ENCODE measurements at places on chromosomes 6 and 20.

GRCh38 chr6:15088904-15089568 is 156.8 kb upstream of the JARID2 start:
- DNase-seq, result no peak

DNA sequence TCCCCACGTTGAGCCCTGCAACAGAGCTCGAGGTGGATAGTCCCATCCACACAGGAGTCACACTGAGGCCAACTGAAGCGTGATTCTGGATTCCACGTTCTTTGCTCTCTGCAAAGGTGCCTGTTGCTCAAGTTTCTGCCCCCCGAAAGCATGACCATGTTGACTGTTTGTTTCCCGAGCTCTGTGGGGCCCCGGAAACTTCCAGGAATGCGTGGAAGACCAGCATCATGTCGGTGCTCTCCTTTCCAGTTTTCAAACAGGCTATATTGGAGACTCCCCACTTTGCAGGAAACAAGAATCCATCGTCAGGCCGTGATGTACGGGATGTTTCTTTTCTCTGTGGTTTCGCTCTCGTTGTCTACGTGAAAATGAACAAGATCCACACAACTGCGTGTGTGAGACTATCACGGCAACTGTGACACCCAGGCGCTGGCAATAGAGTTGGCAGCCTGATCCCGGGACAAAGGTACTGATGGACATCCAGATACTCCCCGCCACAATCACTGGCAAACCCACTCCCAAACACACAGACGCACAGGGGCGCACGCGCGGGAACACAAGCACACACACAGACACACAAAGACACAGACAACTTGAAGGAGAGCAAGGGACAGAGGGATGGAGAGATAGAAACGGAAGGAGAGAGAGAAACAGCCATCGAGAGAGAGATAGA is 444.6 kb upstream of the DEFB115 start:
- DNase-seq, result no peak

- DNase-seq, result no peak
These were observed 53.1 kb downstream of the DSTN start for GRCh38 chr20:17622851-17623508.

DNA sequence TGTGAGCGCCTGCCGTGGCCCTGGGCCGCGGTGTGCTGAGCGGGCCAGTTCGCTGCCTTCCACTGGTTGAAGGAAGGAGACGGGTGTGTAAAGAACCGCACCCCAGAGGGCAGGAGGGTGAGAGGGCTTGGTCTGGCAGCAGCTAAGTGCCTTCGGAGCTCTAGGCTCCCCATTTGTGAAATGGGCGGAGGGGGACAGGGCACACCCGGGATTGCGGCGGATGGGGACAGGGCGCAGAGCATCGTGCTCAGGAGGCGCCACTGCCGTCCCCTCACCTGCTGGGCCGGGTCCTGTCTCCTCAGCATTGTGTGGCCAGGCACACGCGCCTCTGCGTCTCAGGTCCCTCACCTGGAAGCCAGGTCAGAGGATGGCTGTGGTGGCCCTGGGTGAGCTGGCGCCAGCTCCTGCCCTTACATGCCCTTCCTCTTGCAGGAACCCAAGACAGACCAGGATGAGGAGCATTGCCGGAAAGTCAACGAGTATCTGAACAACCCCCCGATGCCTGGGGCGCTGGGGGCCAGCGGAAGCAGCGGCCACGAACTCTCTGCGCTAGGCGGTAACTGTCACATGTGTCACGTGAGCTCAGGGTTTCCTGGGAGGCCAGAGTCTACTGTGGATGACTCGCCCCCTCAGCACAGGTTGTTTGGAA is 3.1 kb downstream of the ADRM1 start:
- DNase-seq, result no peak

DNA sequence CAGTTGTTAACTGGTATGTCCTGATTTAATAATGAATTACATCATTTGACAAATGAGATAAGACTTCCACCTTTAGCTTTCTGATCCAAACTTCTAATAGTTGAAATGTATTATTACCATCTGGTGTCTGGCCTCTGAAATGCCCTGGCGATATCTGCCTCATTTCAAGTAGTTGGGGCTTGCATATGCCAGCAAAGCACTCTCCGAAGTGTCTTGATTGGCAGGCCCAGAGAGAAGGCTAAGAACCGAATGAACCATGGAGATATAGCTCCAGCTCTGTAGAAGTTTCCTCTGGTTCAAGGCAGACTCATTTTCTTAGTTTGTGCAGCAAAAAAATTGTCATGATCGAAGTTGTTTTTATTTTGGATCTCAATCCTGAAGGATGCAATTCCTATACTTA is 13.4 kb upstream of the HIVEP2 start:
- DNase-seq, result no peak

DNA sequence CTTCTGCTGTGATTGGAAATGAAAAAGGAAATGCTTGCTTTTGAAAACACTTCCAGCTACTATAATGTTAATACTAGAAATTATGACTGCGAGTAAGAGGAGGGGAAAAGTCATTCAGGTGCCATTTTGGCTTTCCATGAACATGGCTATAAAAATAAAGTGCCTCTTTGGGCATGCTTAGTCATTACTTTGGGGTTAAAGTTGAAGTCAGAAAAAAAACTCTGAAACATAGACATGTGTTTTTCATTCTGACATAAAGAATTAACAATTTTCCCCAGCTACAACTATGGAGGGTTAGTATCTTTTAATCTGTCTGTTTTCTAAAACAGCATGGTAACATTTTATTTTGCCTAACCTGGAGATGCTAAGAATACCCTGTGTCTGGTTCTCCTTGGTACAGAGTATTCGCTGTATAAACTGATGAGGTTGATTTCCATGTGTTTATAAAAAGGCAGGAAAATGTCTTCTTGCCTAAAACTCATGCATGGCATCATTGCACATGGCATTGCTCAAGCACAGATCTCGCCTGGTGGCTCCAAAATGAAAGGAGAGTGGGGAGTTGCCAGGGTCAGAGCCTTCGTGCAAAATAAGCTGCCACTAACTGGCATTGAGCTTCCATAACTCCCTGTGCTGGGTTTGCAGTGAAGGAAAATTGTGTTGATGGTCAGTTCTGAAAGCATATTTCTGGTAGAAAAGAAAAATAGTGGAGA is 188.9 kb downstream of the KCNQ5 start:
- DNase-seq, result no peak

GRCh38 chr6:121435444-121436069 is at the start of gene GJA1:
Gene GJA1 (plus strand): TSS chr6:121435646. CDS start chr6:121446848, 11,202 bp downstream.
- no peak for DNase-seq

DNA sequence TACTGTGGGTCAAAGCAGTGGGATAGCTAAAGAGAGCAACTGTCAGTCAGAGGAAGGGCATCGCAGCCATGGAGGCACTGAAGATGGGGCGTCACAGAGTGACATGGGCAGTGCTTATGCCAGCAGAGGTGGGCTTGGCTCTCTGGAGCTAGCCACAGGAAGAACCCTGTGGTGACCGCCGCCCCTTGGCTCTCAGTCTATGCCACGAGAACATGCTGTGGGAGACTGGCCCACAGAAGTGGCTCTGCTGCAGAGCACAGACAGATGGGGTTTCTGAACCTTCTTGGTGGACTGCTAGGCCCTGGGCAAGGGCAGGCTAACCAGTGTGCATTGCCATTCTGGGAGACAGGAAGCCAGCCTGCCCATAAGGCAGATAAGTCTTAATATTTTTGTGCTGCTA is 290.0 kb upstream of the SUPT3H start:
- no peak for DNase-seq

GRCh38 chr20:1934721-1935573 is 39.7 kb downstream of the SIRPA start:
- DNase-seq, result no peak

DNA sequence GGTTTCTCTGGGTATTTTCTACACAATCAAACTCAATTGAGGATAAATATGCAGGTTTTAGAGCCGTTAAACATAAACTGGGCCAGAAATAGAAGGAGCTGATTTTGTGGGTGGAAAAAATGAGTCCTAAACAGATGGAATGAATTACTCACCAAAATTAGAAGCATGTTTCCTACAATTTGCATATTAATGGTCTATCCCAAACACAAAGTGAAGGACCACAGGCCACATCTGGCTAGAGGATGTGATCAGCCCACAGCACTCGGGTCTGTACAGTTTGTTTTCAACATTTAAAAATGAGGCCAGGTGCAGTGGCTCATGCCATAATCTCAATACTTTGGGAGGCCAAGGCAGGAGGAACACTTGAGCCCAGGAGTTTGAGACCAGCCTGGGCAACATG is 296.3 kb downstream of the PREX1 start:
- DNase-seq, result no peak

DNA sequence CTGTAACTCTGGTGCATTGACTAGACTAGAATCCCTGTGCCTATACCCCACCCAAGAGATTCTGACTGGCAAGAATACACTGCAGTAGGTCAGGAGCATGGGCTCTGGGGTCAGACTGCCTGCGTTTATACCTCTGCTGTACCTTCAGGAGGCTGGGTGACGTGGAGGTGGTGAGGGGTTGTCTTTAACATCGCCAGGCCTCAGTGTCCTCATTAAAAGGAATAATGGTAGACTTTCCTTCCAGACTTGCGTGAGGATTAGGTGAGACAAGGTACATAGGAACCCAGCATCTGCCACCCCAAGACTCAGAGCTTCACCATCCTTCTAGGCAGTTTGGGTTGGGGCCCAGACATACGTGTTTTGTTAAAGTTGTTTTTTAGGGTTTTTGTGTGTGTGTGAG is 44.3 kb downstream of the TM9SF4 start:
- DNase-seq, result no peak

- no peak for DNase-seq
These were observed 10.5 kb upstream of the KIAA1755 start for GRCh38 chr20:38270869-38271605.

- DNase-seq, result no peak
These were observed 927 bp downstream of the ASXL1 start for GRCh38 chr20:32358883-32359632.

- DNase-seq, result no peak
These were observed 719.5 kb upstream of the GJE1 start for GRCh38 chr6:141413196-141413595.

- DNase-seq, result no peak
These were observed 90.2 kb upstream of the SULF2 start for GRCh38 chr20:47875297-47876025.

- no peak for DNase-seq
These were observed 2.8 kb downstream of the HMGA1 start for GRCh38 chr6:34239500-34239825.
